ENCODE measurements at places on chromosomes 4 and X.

DNA sequence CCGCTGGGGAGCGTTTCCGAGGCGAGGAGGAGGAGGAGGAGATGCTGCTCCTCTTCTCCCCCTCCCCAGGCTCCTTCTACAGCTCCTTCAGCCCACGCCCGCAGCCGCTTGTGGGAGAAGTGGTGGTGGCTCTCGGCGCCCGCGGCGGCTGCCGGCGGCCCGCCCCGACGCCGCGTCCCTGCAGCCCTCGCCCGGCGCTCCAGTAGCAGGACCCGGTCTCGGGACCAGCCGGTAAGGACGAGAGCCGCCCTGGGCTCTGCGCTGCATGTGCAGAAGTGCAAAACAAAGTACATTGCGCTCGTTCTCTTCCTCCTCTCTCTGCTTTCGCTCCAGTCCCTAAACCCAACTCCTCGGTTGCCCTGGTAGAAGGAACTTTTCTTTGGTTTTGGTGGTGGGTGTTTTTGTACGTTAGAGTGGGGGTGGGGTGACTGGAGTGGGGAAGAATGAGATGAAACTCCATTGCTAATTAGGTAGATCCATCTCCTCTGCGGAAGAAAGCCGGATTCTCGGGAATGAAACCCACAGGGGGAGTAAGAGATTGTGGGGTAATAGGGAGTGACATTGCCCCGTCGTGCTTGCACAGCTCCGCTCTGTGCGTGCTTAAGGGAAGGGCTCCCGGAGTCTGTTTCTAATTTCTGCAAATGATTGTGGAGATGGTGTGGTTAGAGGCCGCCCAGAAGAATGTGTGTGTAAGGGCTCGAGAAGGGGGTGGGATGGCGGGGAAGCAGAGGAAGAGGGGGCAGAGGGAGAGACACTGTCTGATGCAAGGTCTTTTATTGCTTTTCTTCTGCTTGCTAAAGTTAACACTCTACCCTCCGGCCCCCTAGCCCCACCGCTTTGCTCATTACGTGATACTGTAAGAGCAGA is 677 bp downstream of the PTPN13 start:
- peak; percentile 24 for DNase-seq

- no peak for DNase-seq
Measured at GRCh38 chr4:21858971-21859370, 89.6 kb downstream of the KCNIP4 start.

- DNase-seq: no peak
Measured at GRCh38 chr4:150447356-150447755, 134.6 kb upstream of the MAB21L2 start.

GRCh38 chrX:155148724-155149537 is 67.3 kb upstream of the VBP1 start:
- DNase-seq: peak; percentile 27

DNA sequence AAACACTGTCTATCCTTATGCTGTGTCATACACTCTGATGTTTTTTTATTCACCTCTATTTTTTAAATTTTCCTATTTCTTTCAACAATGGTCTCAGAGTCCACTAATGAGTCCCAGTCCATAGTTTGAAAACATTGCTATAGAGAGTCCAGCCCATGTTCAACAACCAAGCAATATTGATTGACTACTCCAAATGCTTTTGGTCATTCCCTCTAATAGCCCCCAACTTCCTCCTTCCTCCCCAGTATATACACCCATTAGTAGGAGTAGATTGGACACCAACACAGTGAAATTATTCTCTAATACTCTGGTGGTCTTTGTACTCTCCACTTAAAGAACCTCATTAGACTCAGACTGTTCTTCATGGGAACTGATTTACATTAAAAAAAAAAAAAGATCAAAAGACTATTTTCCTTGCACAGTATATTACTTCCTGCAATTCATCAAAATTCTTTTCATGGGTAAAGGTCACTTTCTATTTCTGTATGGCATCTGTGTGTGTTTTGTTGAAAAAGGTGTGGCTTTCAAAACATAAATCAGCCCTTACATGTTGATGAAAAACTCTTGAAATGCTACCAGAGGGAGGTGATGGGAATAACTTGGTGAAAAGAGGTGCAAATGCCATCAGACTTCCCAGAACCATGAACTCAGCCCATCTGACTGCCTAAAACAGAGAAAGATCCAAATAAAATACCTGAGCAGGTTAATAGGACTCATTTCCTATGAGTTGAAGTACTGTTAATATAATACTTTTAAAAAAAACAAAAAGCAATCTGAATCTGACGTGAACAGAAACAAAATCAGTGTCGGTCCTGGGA is 250.3 kb upstream of the KLF3 start:
- DNase-seq: no peak

GRCh38 chr4:140222171-140222570 is 68.2 kb upstream of the MAML3 start:
- no peak for DNase-seq

GRCh38 chr4:39637221-39637585 is 1.5 kb downstream of the SMIM14 start:
- DNase-seq: no peak

DNA sequence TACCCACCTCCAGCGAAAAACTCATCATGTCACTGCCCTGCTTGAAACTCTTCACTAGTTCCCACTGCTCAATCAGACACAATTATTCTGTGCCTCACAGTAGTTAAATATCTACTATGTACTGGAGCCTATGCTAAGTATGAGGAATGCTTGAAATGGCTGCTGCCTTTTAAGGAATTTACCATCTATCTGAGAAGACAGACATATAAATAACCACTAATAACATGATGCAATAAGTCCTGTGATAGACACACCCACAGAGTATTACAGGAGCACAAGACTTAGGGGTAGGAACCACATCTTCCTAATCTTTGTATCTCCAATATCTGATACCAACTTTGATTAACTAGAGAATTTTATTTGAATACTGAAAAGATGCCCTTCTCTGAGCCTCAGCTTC is 21.1 kb downstream of the SLC25A53 start:
- no peak for DNase-seq

- DNase-seq: no peak
Measured at GRCh38 chrX:32842053-32842452, 369.3 kb downstream of the DMD start.

DNA sequence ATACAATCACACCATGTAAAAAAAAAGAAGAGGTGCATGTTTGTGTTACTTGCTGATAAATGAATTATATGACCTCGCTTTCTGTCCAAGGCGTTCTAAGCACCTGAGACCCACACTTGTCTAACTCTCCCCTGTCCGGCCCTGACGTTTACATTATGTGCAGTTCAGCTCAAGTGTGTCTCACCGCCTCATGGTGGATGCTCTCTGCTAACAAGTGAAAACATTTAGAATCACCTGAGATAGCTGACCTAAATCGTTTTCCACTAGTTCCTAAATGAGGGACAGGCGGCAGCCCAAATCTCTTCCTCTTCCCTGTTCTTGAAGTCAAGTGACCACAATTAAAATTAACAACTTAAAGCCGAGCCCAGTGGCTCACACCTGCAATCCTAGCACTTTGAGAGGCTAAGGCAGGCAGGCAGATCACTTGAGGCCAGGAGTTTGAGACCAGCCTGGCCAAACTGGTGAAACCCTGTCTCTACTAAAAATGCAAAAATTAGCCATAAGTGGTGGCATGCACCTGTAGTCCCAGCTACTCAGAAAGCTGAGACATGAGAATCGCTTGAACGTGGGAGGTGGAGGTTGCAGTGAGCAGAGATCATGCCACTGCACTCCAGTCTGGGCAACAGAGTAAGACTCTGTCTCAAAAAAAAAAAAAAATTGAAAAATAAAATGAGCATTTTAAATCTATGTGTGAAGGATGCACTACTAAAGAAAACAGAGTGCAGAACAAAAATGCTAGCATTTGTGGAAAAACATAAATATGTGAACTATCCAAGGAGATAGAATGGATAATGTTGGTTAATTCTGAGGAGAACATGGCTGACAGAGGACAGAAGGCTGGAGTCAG is 3.9 kb upstream of the TIFA start:
- DNase-seq: no peak

DNA sequence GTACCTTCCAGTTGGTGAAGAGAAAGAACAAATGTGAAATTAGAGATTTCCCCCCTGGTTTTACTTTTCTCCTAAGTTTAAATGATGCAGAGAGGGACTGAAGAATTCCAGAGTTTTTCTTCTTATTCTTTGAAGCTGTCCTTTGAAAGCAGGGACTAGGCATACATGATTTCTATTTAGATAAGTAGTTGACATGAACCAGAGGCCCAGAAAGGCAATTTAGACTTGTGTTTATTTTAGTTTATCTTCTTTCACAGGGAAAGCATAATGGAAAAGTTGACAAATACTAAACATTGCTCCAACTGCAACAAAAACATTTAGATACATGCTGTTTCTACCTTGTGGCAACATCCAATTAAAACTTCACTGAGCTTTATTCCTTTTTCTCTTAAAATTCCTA is 32.0 kb downstream of the PTPN13 start:
- no peak for DNase-seq

- DNase-seq: no peak
Measured at GRCh38 chr4:57131849-57132742, 21.9 kb upstream of the IGFBP7 start.

- no peak for DNase-seq
Measured at GRCh38 chr4:20086799-20087521, 164.7 kb upstream of the SLIT2 start.

DNA sequence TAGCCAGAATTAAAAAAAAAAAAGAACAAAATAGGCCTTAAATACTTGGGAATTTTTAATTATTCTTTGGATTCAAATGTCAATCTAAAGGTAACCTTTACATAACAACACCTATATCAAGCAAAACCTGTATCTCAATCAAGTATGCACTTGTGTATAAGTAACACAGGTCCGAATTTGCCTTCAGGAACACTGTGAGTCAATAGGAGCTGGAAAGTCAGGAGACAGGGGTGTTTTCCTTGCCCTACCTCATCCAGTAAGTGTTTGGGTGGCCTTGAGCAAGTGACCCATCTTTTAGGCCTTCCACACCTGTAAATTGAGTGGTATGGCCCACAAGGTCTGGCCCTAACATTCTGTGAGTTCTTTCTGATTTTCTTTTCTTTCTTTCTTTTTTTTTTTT is 40.8 kb upstream of the VEGFD start:
- no peak for DNase-seq

DNA sequence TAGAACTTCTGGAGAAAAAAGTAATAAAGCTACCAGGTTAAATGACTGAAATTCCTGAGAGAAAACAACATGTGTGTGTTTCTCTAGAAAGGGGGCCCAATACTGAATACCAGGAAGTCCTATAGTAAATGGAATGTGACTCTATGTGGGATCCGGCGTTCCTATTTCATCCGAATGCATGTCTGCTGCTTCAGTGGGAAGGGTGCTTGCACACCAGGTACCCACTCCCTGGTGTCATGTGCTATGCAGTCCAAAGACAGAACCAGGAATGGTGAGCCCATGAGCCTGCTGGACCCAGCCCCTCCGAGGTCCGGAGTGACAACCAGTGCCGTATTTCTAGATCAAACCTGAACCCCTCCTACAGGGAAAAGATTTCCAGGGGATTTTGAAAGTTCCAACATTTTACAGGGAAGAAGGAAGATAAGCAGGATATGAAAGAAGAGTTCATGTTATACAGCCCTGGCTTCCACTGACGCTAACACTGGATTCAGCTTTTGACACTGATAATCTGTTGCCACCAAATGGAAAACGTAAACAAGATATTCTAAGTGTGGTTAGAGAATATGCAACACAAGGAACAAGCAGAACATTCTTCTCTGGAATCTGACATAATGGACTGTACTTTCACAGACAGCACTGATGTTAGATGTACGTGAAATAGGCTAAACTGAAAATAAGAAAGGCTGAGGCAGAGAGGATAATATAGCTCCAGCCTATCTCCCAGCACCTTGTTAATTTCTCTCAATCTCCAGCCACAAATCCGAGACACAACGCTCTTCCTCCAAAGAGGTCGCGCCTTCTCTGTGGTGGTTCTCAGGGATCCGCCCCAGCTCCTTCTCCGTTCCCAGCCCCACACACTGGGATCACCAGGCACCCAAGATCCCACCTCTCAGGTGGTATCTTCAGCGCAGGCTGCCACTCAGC is 725 bp upstream of the CXCL1 start:
- no peak for DNase-seq

GRCh38 chrX:22559506-22559905 is 286.8 kb downstream of the CBLL2 start:
- no peak for DNase-seq

DNA sequence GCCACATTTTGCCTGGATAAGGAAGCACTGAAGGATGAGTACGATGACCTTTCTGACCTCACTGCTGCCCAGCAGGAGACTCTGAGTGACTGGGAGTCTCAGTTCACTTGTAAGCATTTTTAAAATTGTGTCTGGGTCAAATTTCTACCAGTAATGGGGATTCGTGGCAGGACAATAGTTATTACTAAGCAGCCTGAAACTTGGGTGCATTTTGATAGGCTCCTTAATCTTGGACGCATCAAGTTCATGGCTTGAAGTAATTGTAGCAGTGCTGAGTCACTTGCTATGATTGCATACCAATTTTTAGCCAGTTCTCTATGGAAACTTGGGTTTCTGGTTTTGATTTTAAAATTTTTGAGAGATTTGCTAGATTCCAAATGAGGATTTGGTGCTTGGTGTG is 4.3 kb downstream of the PGRMC1 start:
- DNase-seq: no peak

- DNase-seq: peak; percentile 13
Measured at GRCh38 chrX:57821703-57822387, 88.4 kb downstream of the ZXDA start.

- DNase-seq: no peak
Measured at GRCh38 chr4:10530137-10530786, 73.0 kb upstream of the ZNF518B start.

DNA sequence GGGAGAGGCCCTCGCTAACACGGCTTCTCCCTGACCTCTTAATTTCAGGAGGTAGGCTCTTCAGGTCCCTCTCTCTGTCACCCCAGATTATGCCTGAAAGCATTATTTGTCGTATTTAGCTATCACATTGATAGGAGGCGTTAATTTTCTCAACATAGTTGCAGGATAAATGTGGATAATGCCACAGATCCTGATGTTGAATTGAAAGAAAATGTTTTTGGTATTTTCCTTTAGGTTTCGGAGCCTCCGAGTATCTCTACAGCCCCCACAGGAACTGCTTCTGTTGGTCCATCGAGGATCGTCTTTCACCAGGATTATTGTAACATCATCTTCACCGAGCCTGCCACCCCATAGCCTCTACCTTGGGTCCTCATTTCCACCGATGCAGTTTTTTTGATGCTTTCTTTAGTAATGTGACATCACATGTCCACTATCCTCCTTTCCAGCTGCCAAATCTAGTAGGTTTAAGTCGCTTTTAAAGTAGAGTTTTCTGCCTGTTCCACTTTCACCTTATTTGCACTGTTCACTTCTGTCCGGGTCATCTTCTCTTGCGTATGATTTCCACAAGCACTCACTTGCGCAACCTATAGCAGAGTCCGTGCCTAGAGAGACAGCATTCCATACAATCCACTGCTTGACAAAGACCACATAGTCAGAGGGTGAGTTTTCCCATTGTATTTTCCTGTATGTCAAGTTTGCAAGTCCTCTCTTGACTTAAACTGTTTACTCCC is 665 bp downstream of the TIGD2 start:
- DNase-seq: no peak

GRCh38 chrX:115023811-115024210 is 6.4 kb upstream of the IL13RA2 start:
- no peak for DNase-seq

GRCh38 chr4:107255114-107255513 is 219.0 kb upstream of the DKK2 start:
- DNase-seq: no peak

- DNase-seq: no peak
Measured at GRCh38 chr4:92433272-92433758, 129.5 kb downstream of the GRID2 start.
